ENCODE measurements at places on chromosomes 4 and X. TPM values are rescaled to one million over a fixed set of nuclear protein-coding genes. Genes with fewer than 3 reads are reported as not detected.

The PDLIM3 gene
- 5.7 TPM for polyA plus RNA-seq

The CYBB gene
- polyA plus RNA-seq = 2.8 TPM

The TCEAL3 gene
- polyA plus RNA-seq = 2.4 TPM

The DCAF16 gene
- 3.0 TPM for polyA plus RNA-seq

The HPSE gene
- polyA plus RNA-seq = 0.43 TPM
